ENCODE measurements at places on chromosomes 4 and X.
A peak's percentile ranks its signal among the peaks of the same experiment; 100 is the strongest.

DNA sequence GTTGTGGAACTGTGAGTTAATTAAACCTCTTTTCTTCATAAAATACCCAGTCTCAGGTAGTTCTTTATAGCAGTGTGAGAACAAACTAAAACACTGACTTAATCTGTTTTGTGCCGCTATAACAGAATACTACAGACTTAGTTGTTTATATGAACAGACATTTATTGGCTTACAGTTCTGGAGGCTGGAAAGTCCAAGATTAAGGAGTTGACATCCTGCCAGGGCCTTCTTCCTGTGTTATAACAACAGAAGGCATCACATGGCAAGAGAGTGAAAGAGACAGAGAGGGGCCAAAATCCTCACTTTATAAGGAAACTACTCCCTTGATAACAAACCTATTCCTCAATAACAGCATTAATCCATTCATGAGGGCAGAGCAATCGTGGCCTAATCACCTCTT is 42.5 kb upstream of the KCNIP4 start:
- DNase-seq: no peak

GRCh38 chrX:101051153-101051548 is 760 bp downstream of the TRMT2B start:
- no peak for DNase-seq

- no peak for DNase-seq
Measured at GRCh38 chr4:99622341-99622740, 35.3 kb downstream of the C4orf54 start.

- peak; percentile 27 for DNase-seq
Measured at GRCh38 chr4:10160281-10160856, 43.8 kb upstream of the WDR1 start.

GRCh38 chrX:103442536-103442901 is 66.2 kb downstream of the BEX3 start:
- DNase-seq: no peak

GRCh38 chr4:156677131-156677531 is 294.5 kb downstream of the PDGFC start:
- no peak for DNase-seq

GRCh38 chr4:76969941-76970529 is 20.5 kb downstream of the SEPTIN11 start:
- no peak for DNase-seq

All from CD4-positive, alpha-beta T cell treated with Interleukin-1 beta for 1 hour (primary cell).